Stomach (tissue), 19 donors: ENCODE measurements at places on chromosomes 1 and 21. TPM values are rescaled to one million over a fixed set of nuclear protein-coding genes. Genes with fewer than 3 reads are reported as not detected.
A peak's percentile ranks its signal among the peaks of the same experiment; 100 is the strongest.

LPGAT1 gene
- 30.1 TPM for total RNA-seq

KISS1 gene
- 1.1 TPM for total RNA-seq

H6PD gene
- 27.5 TPM for total RNA-seq

ILF2 gene
- total RNA-seq: 17.1 TPM

IGSF21 gene
- 1.2 TPM for total RNA-seq

AQP10 gene
- total RNA-seq: not detected

CR1 gene
- total RNA-seq: 3.7 TPM

PM20D1 gene
- total RNA-seq: not detected

CD1D gene
- not detected for total RNA-seq

DNA sequence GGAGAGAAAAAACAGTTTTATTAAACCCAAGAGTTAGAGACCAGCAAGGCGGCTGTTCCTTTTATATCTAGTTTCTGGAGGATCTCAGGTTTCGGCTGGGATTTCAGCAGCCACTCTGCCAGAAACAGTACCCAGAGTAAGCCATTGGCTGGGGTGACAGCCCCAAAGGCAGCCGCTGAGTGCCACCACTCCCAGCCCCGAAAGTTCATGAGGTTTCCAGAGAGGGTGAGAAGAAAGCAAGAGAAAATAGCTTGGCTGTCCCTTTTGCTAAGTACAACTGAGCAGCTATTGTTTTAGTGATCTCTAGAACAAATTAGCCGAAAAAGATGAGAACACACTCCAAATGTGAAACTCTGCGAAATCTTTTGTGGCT, 1.2 kb downstream of the SH3BGR start:
- no peak for DNase-seq

DNA sequence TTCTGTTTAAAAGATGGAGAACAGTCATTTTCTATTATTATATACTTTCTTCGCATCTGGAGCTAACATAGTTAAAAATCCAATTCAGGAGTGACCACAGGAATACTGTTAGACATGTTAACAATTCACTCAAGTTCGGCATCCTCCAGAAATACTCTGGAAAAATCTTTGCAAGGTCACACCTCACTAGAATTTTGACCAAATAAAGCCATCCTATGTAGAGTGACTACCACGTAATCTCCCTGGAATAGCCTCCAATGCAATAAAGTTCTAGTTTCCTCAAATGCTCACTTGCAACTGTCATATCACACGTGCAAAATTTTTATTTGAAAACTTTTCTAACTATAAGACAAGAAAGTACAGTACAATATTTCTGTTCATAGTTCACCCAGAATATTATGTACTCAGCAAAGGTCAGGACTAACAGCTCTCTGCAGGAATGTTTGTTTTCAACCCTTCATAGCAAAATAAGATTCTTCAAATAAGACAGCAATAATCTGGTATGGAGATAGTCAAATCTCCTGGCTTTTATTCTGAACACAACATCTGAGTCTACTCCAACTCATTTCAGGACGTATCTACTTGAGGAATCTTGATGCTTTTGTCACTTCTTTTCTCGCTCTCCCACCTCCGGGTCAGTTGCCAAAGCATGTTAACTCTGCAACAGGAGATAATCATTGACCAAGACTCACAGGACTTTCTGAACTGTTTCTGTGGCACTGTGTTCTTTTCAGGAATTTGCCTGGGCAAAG, 82.6 kb downstream of the GDAP2 start:
- DNase-seq: no peak

DNA sequence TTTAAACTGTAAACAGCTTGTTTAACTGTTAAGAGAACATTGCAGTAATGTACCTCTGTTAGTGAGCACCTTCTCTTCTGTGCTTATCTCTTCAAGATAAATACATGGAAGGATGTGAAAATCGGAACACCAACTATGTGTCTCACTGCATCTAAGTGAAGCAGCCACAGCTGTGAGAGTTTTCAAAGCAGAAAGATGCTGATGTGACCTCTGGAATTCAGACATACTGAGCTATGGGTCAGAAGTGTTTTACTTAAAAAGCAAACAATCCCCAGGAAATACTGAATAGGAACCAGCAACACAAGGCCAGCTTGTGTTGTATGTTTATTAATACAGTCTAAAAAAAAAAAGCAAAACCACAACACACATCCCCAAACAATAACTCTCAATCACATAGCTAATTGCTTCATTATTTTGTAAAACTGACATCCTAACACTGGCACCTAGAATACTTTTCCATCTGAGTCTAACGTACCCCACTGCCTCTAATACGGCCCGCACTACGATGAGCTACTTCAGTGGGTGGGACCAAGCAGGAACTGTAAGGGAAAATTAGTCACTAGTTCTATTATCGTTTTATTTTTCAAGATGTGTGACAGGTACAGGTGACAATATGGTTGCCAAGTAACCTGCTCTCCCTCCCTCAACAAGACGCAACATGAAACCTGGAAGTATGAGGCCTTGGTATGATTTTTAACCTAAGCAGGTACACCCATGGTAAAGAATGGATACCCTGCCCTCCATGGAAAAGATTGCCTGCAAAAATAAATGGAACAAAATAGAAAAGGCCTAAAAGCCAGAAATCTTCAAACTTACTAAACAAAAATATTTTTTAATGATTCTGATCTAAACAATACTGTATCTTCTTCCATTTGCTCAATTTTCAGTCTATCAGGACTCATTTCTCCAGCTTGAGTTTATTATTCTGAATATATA, 13.9 kb downstream of the ERRFI1 start:
- peak; percentile 43 for DNase-seq

- peak; percentile 81 for DNase-seq
Observed at GRCh38 chr1:208203127-208203847, 40.9 kb downstream of the PLXNA2 start.

GRCh38 chr1:47280142-47280541, 33.8 kb downstream of the STIL start:
- no peak for DNase-seq

DNA sequence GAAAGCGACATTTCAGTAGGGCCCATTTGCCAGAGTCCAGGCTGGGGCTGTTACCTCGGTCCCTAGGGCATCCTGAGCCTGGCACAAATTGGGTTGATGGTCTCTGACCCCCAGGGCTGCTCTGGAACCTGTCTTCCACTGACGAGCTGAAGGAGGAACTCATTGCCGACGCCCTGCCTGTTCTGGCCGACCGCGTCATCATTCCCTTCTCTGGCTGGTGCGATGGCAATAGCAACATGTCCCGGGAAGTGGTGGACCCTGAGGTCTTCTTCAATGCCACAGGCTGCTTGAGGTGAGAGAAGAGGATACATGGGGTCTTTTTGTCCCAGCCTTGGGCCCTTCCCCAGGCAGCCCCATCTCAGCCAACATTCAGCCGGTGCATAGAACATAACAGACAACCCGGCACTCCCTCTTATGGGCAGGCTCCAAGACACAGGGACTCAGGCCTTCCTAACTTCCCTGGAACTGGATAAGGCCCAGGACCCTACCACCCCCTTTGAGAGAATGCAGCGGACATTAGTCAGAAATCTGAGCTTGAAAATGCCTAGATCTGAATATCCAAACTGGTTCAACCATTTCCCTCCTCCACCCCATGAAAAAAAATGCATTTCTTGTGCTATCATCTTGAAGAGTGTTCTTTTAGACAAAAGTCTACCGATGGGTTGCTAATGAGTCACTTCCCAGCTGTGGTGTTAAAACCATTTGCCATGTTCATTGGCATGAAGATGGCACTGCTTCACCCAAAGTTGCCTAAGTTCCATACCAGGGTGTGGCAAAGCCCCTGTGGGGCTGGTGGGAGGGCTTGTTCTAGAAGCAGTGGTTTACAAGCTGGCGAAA, 35.4 kb downstream of the PKP1 start:
- no peak for DNase-seq

GRCh38 chr1:71950579-71950978, 331.8 kb downstream of the NEGR1 start:
- DNase-seq: no peak

DNA sequence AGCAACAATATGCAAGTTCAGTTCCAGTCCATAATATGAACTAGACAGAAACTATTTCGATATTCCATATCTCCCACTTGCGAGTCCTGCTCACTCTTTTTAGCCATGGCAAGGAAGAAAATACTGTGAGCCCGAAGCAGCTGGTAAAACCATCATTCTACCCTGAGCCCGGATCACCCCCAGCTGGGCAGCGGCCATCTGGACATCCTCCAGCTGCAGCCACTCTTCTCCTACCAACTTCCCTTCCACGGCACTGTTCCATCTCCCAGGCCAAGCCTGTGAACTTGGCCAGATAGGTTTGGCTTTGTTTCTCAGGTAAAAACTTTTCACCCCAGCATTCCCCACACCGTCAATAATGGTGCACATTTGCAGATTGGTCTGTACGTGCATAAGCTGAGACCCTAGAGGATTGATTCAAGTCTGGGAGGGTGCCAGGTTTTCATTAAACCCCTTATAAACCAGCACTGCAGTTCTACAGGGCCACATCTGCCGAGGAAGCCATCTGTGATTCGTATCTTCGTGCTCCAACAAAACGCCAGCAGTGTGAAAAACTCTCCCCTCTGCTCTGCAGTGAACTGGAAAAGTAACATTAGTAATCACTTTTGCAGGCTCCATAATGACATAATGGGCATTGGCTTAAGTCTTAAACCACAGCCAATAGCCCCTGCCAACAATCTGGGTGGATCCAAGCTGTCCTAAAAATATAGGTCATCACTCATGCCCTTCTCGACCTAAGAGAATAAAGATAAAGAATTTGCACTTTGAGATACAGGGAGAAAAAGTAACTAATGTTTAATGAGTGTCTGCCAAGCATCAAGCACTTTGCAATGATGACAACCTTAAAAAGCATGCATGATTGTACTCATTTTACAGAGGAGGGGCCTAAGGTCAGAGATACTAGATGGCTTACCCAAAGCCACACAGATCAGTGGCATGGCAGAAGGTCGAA, 205.1 kb downstream of the PLPP3 start:
- DNase-seq: peak; percentile 81
